CD4-positive, alpha-beta memory T cell (primary cell): ENCODE measurements at places on chromosomes 4 and X. TPM values are rescaled to one million over a fixed set of nuclear protein-coding genes. Genes with fewer than 3 reads are reported as not detected.

DNA sequence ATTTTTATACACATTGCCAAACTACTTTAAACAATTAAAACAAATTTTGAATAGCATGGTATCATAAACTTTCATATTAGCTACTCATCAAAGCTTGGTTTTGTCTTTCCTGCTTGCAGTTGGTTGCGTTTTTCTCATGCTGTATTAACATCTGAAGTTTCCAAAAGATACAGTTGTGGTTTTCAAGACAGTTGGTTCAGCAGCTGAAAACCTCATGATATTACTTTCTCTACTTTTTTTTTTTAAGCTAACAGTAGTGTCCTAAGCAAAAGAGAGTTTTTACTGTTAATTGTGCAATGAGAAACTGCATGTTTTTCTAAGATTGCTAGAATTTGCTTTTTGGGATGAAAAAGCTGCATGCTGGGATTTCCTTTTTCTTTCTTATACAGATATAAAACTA is 15.2 kb downstream of the RUFY3 start:
- peak; percentile 30 for DNase-seq

- DNase-seq: no peak
Observed at GRCh38 chr4:56307423-56307822, 79.9 kb downstream of the AASDH start.

- DNase-seq: no peak
Observed at GRCh38 chr4:168836490-168836889, 173.6 kb downstream of the CBR4 start.

- no peak for DNase-seq
Observed at GRCh38 chr4:155545456-155545855, 121.2 kb upstream of the GUCY1A1 start.

DNA sequence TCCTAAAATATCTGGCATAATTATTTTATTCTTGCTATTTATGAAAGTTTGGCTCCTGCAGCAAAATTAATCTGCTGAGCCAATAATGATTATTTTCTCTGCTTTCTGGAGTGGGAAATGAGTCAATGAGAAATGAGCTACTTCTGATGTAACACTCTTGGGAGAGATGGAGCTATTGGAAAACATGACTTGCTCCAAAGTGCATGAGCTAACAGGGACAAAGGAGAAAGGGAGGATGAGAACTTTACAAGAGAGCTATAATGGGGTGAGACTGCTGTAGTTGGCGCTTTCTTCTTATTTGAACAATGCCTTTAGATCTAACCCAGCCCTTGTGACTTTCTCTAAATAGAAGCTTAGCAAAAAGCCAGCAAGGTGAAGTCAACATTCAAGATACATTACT is 615.1 kb downstream of the ANKRD50 start:
- no peak for DNase-seq

GRCh38 chrX:40127052-40127451 is 29.3 kb upstream of the BCOR start:
- DNase-seq: no peak

Gene KLHL15
- 7.3 TPM for total RNA-seq

Gene CTAG1A
- total RNA-seq: not detected

Gene KIAA1210
- total RNA-seq: not detected
